ENCODE measurements at places on chromosomes 4 and X. TPM values are rescaled to one million over a fixed set of nuclear protein-coding genes. Genes with fewer than 3 reads are reported as not detected.

DNA sequence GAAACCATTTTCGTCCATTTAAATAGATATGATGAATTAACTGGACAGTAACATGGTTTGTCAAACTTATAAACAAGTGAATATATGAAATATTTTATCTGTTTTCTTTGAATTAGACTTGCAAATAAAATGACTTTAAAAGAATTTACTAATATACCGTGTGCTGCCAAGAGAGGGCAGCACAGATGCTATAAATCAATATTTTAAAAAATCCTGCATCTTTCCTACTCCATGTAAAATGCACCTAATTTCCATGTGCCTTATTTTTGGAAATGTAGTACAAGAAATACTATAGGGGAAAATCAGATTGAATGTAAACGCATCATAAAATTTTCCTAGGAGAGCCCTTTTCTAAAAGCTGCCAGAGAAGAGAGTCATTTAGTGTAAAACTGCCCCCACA is 62.2 kb downstream of the PRKX start:
- peaks cover 15% of the 10 kb centered on the region for H3K36me3 ChIP-seq
- H3K4me1 ChIP-seq, result peaks cover 6% of the 10 kb centered on the region
- H3K4me3 ChIP-seq, result no peak overlapping the region
- peak overlapping the region; percentile 39 for H3K27ac ChIP-seq
- DNase-seq, result no peak
- H3K27me3 ChIP-seq, result no peaks in the 10 kb centered on the region

Gene MAGEE1
- 3.2 TPM for total RNA-seq

Gene SEPSECS
- 13.3 TPM for total RNA-seq

GRCh38 chr4:14337892-14338584 is 664.2 kb upstream of the CPEB2 start:
- no peak overlapping the region for H3K4me3 ChIP-seq
- DNase-seq, result no peak
- no peak overlapping the region for H3K27ac ChIP-seq
- no peaks in the 10 kb centered on the region for H3K36me3 ChIP-seq
- no peaks in the 10 kb centered on the region for H3K27me3 ChIP-seq

Data from activated CD4-positive, alpha-beta memory T cell treated with anti-CD3 and anti-CD28 coated beads for 36 hours (primary cell).